ENCODE measurements at places on chromosomes 6 and 20.

GRCh38 chr6:33822575-33823395 lies 19.0 kb upstream of the MLN start:
- DNase-seq = no peak

DNA sequence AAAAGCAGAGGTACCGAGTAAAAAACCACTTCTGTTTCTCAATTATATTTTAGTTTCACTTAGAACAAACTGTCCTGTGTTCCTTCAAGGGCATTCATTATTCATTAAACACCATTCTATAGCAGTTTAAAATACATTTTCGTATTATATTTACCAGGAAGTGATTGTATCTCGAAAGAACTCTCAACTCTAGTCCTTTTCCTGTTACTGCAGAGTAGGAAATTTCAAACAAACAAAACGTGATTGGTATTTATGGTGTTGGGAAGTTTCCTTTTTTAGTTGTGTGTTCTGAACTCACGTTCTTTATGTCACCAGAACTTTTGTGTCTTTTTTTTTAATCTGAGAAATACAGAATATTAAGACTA lies 139.5 kb upstream of the BTBD3 start:
- DNase-seq = no peak

- DNase-seq = no peak
These were observed 307.5 kb downstream of the CDKAL1 start for GRCh38 chr6:20841806-20842205.

GRCh38 chr6:53236241-53236640 lies 87.6 kb upstream of the GCM1 start:
- no peak for DNase-seq

DNA sequence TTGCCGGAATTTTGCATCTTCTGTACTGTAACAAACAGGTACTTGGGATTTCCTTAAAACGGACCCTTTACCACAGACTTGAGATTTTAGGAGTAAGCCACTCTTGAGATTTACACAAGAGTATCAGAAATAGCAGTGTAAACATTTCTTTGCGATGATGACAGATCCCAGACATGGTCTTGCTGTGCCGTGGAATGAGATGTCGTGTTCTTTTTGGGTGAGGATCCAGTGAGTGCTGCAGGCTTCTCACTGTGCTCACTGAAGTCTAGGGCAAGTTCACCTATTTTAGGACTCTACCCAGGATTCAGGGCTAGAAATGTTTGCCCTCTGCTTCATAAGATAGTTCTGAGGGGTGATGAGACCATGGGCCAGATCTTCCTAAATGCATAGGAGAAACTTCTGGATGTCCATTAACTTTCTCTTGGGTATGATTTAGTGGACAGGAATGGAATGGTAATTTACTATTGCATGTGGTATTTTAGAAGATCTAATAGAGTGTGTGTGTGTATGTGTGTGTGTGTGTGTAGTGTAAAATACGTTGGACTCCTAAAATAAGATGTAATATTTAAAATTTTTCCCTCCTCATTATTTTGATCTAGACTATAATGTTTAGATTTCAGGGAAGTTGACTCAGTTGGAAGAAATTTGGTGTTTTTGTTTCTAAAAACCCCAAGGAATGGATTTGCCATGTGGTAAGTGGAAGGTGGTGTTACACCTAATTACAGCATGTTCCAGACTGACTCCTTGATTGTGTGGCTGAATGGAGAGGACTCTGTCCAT lies 8.5 kb downstream of the LRRC1 start:
- no peak for DNase-seq

GRCh38 chr6:23180504-23181293 lies 611.3 kb downstream of the HDGFL1 start:
- DNase-seq = no peak

DNA sequence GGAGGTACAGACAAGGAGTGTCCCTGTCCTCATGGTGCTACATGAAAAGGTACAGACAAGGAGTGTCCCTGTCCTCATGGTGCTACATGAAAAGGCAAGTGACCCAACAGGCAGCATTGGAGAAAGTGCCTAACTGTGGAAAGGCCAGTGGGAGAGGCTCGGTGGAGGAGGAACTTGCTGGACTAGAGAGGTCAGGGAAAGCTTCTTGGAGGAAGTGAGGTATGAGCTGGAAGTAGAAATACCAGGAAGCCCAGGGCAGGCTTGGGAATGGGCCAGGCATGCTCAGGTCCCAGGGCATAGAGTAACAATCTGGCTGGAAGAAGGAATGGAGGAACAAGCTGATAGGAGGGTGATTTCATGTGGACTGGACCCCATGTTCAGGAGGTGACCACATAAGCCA lies 59.8 kb upstream of the FNDC1 start:
- no peak for DNase-seq

DNA sequence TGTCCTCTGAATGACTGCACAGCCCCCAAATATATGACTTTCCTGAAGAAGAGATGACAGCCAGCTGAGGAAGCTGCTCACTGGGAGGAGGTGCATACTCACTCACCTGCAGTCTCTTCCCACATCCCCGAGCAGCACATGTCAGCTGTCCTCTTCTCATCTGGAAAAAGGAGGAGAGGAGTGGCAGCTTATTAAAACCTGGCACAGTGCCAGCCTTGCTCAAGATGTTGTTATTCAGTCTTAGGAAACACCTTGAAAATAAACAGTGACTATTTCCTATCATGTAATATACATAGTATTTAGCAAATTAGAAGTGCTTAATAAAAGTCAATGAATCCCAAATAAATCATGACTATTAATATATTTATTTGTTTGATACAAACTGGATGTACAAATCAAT lies 232.9 kb downstream of the EPM2A start:
- no peak for DNase-seq
